Gastrocnemius medialis (tissue), 4 donors: ENCODE measurements at places on chromosomes 5 and 9. TPM values are rescaled to one million over a fixed set of nuclear protein-coding genes. Genes with fewer than 3 reads are reported as not detected.

DNA sequence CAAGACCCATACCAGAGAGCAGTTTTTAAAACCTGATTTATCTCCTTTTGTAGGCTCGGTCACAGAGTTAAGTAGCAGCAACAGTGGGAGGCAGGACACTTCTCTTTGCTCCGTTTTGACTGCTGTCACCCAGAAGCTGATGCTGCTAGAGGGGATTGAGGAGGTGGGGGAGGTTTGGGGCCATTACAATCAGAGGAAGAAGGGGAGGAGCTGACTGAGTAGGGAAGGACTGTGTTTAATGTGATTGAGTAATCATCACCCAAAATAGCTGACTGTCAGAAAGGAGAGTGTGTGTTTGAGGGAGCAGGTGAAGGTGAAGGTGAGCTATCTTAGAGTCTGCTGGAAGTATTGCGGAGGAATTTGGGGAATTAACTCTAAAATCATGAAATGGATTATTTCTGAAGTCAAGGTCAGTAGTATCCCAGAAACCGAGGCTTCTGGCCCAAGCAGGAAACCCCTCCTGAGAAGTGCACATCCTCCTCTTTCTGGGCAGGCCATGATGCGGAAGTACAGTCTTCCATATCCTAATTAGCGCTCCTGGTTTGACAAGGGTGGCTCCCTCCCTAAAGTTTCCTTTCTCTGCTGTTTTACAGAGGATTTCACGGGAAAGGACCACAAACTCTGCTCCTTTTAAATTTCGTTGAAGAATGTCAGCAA lies 214.9 kb downstream of the PLK2 start:
- DNase-seq: no peak

- no peak for DNase-seq
Observed at GRCh38 chr5:154401355-154401754, 44.4 kb upstream of the SAP30L start.

- DNase-seq: no peak
Observed at GRCh38 chr9:135494791-135495559, 5.5 kb upstream of the MRPS2 start.

GRCh38 chr5:151006704-151007334 lies 13.6 kb upstream of the GPX3 start:
- DNase-seq: no peak

GRCh38 chr5:119032656-119033055 lies 38.2 kb upstream of the DMXL1 start:
- no peak for DNase-seq

GRCh38 chr5:167638816-167639215 lies 652.6 kb upstream of the WWC1 start:
- DNase-seq: no peak

- DNase-seq: no peak
Observed at GRCh38 chr5:163695830-163696578, 190.6 kb downstream of the MAT2B start.

GRCh38 chr5:168415401-168415800 lies 70.9 kb upstream of the RARS1 start:
- DNase-seq: no peak

DNA sequence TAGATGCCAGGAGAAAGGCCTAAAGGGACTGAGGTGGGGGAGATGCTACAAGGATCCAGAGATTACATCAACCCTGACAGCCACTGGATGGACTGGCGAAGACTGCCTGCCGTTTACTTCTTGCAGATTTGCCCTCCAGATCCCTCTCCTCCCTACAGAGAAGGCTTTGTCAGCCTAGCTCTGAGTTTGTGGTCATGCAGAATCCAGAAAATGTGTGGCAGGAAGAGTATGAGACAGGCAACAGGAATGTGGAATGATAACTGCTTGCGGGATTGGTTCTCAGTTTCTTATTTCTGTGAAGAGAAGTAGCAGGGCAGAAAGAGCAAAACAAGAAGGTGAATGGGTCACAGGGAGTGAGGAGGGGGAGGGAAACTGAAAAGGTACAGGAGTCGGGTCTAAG lies 129.6 kb downstream of the TLE1 start:
- DNase-seq: no peak

GRCh38 chr9:35743452-35743851 lies 5.6 kb downstream of the GBA2 start:
- DNase-seq: no peak

GRCh38 chr9:33786681-33787080 lies 8.7 kb upstream of the PRSS3 start:
- no peak for DNase-seq

DNA sequence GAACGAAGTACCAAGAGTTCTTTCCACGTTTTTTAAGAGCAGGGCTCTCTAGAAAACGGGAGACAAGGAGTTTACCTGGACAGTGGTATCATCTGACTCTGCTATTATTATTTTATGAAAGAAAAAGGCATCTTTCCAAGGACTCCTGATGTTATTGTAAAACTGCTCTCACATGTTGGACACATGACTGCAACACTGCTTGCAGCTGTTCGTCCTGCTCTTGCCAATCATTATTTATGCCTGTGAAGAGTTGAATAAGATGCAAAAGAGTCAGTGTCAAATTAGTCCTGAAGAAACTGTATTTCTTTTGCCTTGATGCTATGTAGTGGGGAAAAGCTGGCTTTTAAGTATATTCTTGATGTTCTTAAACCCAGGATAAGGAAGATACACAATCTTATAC lies 284.5 kb upstream of the PTGER4 start:
- peak; percentile 6 for DNase-seq

DNA sequence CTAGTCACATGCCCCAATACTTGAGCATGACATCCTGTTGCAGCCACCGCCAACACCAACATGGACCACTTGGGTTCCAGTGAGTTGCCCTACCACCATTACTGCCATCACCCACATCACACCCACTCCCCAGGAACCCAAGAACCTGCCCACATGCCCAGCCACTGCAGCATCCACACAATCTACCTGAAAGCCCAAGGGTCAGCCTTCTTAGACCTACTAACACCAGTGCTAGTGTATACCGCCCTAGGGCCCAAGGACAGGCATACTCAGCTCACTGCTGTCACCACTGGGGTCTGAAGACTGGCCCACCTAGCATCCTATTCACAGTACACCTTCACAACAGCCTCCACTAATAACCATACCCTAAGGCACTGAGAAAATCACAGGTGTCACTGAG lies 82.0 kb downstream of the SYK start:
- DNase-seq: no peak

DNA sequence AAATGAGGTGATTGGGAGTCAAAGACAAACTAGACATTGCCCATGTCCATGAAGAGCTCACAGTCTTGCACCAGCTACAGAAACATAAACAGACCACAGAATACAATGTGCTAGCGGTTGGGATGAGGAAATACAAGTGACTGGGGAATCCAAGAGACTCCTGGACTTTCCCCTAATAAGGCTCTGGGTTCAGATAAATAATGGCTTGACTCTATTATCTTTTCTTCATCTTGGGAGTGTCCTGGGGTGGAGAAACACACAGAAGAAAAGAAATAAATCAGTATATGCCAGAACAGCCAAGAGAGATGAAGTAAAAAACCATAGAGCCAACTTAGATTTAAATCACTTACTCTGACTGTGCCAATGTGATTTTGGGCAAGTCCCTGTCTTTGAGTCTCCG lies 227.8 kb downstream of the PAPPA start:
- DNase-seq: no peak

GRCh38 chr5:93346301-93346700 lies 234.7 kb downstream of the NR2F1-AS1 start:
- DNase-seq: no peak

GRCh38 chr5:167921796-167922195 lies 369.6 kb upstream of the WWC1 start:
- no peak for DNase-seq

GRCh38 chr9:79360387-79361347 lies 211.1 kb upstream of the TLE4 start:
- no peak for DNase-seq

- no peak for DNase-seq
Observed at GRCh38 chr9:125393426-125393825, 131.8 kb downstream of the GAPVD1 start.

- DNase-seq: no peak
Observed at GRCh38 chr9:129688285-129689043, 23.0 kb downstream of the PRRX2 start.

GRCh38 chr9:93586290-93587057 lies 10.1 kb downstream of the PHF2 start:
- no peak for DNase-seq

GRCh38 chr9:26723486-26723885 lies 169.1 kb downstream of the CAAP1 start:
- DNase-seq: no peak

- DNase-seq: peak; percentile 27
Observed at GRCh38 chr5:66992547-66992946, 204.1 kb downstream of the CD180 start.

DNA sequence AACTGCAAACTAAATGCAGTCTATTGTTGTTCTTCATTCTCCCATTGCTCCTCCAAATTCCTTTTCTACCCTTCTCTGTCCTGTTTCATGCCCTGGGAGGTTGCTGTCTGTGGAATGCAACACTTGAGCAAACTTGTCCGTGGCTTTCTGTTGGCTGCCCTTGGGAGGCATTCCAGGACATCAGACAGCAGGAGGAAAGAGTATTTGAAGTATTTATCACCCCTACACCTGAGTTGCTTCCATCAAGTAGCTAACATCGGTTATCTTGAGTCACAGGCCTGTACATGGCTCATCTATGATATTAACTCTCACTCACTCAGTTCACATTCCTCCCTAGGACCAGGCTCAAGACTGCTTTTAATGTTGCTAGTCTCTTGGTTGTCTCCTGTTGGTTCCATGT lies 803.4 kb upstream of the CDH6 start:
- DNase-seq: no peak

Gene SOX30
- not detected for total RNA-seq

Gene GPR151
- not detected for total RNA-seq

Gene FBXL7
- total RNA-seq: 3.6 TPM

Gene PTPN3
- 133 TPM for total RNA-seq

Gene NMUR2
- total RNA-seq: not detected

Gene CACFD1
- total RNA-seq: 12.6 TPM

Gene KCNV2
- not detected for total RNA-seq

Gene FCN2
- not detected for total RNA-seq

Gene C1QTNF2
- not detected for total RNA-seq

Gene IL5
- not detected for total RNA-seq

Gene SLC36A3
- total RNA-seq: not detected

Gene PCDHB6
- 0.46 TPM for total RNA-seq
